NCI-H1436 (cell line): ENCODE measurements at places on chromosomes 7 and 10.

- no peak for DNase-seq
These were observed 27.3 kb upstream of the ARHGAP22 start for GRCh38 chr10:48632166-48632565.

DNA sequence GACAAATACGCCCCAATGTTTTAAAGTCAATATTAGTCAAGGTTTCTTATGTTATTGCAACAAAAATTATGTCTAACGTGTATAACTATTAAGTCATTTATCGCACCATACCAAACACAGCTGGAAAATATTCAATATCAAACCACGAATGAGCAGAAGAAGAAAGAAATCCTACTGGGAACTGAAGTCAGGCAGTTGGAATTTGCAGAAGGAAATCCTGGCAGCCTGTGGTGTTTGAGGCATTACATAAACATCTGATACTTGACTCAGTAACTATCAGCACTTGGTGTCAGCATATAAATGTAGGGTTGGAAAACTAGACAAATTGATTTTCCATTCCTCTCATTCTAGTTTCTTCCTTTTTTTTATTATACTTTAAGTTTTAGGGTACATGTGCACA is 83.4 kb upstream of the NUPR2 start:
- no peak for DNase-seq

DNA sequence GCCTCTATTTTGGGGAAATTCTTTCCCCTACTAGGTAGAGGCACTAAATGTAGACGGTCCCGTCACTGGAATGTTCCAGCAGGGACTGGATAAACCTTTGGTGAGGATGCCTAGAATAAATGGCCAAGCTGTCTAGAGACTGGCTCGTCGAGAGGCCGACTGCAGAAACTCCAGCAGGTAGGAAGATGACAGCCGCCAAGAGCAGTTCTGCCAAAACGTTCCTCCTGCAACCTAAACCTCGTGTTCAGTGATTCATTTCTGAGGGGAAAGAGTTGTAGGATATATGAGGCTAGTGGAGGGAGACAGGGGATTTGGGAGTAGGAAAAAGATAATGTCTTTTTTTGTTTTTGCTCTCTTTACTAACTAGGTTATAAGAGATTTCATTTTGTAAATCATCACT is 184.7 kb upstream of the GDF10 start:
- no peak for DNase-seq

DNA sequence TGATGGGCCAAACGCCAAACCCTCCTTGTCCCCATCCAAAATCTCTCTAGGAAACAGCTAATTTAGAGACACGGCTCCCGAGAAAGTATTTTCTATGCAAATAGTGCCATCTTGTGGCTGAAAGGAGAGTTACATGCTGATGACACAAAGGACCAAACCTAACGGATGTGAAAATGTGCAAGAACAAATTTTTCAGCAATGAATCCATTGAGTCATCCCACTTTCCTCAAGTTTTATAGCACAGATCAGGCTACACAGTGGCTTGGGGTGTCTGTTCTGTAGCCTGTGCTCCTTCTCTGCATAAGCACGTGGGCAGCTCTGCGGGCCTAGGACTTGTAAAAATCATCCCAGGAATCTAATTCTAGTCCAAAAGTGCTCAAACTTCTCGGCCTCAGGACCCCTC is 154.8 kb upstream of the PRR15 start:
- DNase-seq = peak; percentile 78

DNA sequence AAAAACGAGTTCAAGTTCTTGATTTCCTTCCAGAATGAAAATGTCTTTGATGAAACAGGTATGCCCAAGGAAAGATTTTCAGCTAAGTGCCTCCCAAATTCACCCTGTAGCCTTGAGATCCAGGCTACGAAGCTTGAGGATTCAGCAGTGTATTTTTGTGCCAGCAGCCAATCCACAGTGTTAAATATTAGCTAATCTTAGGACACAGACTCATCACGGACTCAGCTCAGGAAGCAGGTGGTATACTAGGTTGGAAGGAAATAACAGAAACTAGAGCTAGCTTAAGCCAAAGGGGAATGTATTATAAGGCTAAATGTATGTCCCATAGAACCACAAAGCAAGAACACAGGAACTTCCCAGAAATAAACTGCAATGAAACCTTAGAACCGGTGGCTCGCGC is 151.0 kb upstream of the PRSS1 start:
- no peak for DNase-seq

DNA sequence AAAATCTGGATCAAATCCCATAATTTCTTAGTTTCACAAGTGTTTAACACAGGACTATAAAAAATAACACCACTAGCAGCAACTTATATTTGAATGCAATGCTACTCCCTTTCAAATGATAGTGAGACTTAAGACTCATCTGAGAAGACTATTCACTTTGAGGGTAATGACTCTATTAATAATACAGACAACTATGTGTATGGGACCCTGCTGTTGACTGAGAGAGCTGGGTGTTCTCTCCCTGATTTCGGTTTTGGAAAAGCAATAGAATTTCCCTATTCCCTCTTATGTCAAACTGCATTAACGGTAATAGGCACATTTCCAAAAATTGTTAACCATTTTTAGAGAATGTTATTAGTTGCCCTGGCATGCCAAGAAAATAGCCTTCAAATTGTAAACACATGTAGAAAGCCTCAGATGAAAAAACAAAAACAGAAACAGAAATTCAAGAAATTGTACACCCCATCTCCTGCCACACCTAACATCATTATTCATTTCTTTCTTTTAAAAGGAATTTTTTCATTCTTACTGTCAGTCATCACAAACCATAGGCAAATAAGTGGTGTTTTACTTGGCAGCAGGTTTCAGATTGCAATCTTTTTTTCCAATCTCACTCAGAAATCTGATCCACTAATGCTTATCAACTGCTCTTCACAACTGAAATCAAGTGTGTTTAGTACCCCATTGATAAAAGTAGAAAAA is 153.7 kb downstream of the TFPI2 start:
- DNase-seq = no peak

GRCh38 chr10:6103591-6103990 is 14.8 kb downstream of the RBM17 start:
- no peak for DNase-seq

GRCh38 chr7:2237109-2237602 is 4.4 kb upstream of the MAD1L1 start:
- DNase-seq = no peak

GRCh38 chr10:4768416-4768815 is 57.6 kb upstream of the AKR1E2 start:
- DNase-seq = no peak

DNA sequence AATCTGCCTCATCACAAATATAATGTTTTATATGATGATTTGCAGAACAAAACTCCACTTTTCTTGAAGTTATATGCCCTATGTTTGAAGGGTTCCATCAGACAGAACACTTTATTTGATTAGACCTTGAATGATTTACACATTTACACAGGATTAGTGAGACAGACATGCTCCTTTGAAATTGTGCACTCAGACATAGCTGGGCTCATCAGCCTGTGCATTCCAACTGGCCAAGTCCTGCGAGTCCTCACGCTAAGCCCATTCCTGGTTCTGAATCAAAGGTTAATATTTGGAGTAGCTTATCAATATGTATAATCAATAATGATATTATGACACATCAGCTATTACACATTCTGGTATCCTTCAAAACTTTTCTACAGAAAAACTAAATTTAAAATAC is 173.6 kb downstream of the MBL2 start:
- DNase-seq = no peak

- no peak for DNase-seq
These were observed 18.9 kb downstream of the UPP1 start for GRCh38 chr7:48107926-48108472.

DNA sequence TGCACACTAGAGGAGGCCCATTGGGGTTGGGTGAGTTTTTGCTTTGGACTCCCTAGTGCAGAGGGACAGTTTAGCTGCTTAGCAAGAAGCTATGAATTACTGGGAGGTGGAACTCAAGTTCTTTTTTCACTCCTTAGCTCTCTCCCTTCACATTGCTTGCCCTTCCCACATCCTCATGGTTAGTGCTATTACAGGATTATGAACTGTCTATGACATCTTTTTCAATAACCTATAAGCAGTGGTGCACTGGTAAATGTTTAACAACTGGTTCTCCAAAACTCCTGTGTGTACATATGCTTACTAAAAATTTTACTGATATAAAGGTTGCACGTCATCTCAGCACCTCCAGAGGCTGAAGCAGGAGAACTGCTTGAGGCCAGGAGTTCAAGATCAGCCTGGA is 6.2 kb downstream of the SSMEM1 start:
- no peak for DNase-seq

DNA sequence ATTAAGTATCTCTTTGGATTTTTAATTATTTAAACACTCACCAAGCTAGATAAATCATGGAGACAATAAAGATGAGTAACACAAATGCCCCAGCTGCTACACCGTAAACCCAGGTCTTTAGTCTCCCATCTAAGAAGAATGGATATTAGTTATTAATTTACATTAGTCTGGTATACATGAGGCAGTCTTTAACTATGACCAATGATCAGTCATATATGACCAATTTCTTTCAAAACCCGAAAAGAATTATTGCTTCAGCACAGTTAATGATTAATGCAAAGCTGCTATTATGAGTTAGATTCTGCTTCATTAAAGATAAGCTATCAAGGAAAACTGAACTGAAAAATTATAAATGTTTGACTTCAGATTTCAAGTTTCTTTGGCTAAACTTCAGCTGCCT is 402.9 kb downstream of the PHF14 start:
- DNase-seq = no peak

- DNase-seq = no peak
These were observed 153.5 kb upstream of the TMEM72 start for GRCh38 chr10:44757551-44758205.

DNA sequence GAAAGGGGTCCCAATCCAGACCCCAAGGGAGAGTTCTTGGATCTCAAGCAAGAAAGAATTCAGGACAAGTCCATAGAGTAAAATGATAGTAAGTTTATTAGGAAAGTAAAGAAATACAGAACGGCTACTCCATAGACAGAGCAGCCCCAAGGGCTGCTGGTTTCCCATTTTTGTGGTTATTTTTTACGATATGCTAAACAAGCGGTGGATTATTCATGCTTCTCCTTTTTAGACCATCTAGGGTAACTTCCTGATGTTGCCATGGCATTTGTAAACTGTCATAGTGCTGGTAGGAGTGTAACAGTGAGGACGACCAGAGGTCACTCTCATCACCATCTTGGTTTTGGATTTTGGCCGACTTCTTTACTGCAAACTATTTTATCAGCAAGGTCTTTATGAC is 1033.4 kb downstream of the SORCS3 start:
- DNase-seq = no peak

- DNase-seq = no peak
These were observed 4.8 kb downstream of the CRPPA start for GRCh38 chr7:16416289-16417282.

DNA sequence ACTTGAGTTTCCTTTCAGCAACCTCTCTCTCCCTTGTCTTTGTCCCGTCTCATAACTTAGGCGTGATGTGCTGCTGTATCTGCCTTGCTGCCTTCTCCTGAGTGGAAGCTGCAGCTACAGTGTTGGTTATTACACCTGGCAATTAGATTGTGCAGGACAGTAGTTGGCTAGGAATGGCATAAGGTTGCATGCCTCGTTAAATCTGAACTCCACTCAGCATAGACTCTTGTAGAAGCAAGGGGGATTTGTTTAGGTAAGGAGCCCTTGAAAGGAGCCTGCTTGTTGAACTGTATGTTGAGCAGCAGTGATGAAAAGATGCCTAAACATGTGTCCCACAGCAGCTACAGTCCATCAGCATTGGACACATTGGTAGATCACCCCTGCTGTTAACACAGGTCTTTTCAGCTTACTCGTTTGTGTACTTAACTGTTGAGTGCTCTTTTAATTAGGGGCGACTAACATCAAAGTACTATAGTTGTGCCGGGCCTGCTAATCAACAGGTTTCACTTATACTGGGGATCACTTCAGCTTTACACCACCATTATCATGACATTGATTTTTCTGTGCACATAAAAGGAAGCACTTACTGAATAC is 225.0 kb downstream of the AUTS2 start:
- DNase-seq = peak; percentile 57

DNA sequence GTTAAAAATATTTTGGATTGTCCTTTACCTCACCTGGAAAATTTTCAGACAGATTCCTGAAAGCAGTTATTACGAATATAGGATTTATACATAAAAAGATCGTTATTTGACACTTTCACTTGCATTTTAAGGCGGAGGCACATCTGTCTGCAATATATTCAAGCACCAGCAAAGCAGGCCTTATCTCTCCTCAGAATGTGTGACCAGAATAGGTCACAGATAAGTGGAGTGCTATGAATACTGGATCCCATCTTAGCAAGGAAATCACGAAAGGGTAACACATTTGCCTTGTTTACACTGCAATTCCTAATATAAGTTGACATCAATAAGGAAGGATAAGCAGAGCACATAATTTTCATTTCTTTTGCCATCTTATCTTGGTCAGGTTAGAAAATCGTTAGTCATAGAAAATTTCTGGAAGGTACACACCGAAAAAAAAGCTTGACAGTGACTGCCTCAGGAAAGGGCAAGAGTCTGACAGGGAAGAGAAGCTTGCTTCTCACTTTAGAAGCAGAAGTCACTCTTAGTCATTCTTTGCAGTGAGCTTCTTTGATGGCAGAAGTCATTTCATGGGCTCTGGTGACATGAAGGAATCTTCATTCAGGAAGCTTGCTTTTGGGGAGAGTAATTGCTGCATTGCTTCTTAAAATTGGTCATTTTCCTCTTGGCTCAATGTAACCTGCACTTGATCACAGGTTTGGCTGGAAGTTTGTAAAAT is 98.1 kb upstream of the STK17A start:
- DNase-seq = no peak

DNA sequence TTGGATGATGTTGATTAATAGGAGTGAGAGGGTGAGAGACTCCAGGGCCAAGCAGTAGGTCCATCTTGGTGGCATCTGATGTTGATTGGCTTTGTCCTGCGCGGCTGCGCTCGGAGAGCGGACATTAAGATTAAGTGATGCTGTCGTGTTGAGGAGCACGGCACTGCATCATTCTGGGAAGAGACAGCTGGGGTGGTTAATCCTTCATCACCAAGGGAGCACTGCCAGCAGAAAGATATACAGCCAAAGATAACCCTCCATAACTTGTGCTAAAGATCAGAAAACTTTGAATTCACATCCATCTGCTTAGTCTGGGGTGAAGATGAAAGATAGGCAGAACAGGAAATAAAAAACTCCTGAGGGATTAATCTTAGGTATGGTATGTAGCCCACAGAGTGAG is 208.3 kb downstream of the LRMDA start:
- no peak for DNase-seq

- no peak for DNase-seq
These were observed 13.1 kb upstream of the DLD start for GRCh38 chr7:107877731-107878382.
